ENCODE measurements at places on chromosomes 11 and 22. TPM values are rescaled to one million over a fixed set of nuclear protein-coding genes. Genes with fewer than 3 reads are reported as not detected.

GRCh38 chr11:6321356-6321755 lies 1.1 kb upstream of the CAVIN3 start:
- no peak for DNase-seq
- H3K4me3 ChIP-seq: peak overlapping the region; percentile 86
- peaks cover 3% of the 10 kb centered on the region for H3K36me3 ChIP-seq
- H3K4me1 ChIP-seq: peaks cover 33% of the 10 kb centered on the region
- peak overlapping the region; percentile 99 for H3K27ac ChIP-seq

- no peak overlapping the region for H3K4me3 ChIP-seq
- peaks cover 8% of the 10 kb centered on the region for H3K4me1 ChIP-seq
- peaks cover 17% of the 10 kb centered on the region for H3K27me3 ChIP-seq
- peak; percentile 82 for DNase-seq
These were observed 7.4 kb upstream of the SLC22A12 start for GRCh38 chr11:64583296-64584262.

- no peaks in the 10 kb centered on the region for H3K27me3 ChIP-seq
- H3K4me1 ChIP-seq: no peaks in the 10 kb centered on the region
- no peak overlapping the region for H3K27ac ChIP-seq
- no peak overlapping the region for H3K4me3 ChIP-seq
These were observed 89.3 kb downstream of the RDX start for GRCh38 chr11:110207123-110207522.

The B4GALNT4 gene
- 0.88 TPM for total RNA-seq

Data from osteoblast (primary cell).